ENCODE measurements at places on chromosomes 4 and X.

- no peak for DNase-seq
These were observed 626.3 kb upstream of the INTU start for GRCh38 chr4:127006446-127006877.

GRCh38 chr4:14054391-14054790 is 426.9 kb upstream of the BOD1L1 start:
- DNase-seq, result no peak

DNA sequence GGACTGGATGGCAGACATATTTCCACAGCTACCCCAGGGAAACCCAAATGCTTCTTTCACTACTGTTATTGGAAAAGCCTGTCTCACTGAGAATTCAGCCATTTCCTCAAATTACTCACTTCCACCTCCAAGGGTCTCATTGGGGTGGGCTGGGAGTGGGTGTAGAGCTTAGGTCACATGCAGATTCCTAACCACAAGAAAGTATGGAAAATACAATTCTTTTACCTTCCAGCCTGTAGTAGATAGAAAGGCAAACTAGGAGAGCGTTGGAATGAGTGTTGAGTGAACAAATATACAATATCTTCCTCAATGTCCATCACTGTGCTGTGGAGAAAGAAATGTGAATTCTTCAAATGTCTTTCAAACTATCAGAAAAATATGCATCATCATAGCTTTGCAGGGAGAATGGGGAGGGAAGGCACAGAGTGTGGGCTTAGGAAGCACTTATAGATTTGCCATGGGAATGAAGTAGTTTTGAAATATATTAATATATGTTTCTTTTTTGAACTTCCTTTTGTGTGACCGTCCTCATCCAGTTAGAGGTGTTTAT is 245.3 kb upstream of the JADE1 start:
- no peak for DNase-seq

DNA sequence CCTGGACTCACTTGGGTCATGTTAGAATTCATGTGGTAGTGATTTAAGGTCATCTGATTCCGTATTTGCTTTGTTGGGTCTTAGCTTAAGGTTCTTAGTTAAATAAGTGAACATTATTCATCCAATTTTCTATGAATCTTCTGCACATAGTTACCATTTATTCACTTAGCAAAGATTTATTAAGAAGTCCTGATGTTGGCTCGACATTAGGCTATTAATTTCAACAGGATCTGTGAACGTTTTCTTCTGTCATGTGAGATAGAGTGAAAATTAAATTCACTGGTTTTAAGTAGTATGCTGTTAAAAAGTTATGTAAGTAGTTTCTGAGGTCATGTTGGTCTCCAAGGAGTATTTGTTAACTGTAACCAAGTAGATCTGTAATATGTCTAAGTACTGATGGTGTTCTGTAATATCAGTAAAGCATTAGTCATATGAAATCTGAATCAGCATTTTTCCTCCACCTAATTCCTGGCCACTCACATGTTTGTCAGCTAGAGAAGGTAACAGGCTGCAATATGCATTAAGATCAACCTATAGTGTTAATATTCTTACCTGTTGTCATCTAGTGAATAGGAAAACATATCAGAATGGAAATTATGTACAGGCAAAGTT is 155.6 kb downstream of the PCDH7 start:
- peak; percentile 8 for DNase-seq

DNA sequence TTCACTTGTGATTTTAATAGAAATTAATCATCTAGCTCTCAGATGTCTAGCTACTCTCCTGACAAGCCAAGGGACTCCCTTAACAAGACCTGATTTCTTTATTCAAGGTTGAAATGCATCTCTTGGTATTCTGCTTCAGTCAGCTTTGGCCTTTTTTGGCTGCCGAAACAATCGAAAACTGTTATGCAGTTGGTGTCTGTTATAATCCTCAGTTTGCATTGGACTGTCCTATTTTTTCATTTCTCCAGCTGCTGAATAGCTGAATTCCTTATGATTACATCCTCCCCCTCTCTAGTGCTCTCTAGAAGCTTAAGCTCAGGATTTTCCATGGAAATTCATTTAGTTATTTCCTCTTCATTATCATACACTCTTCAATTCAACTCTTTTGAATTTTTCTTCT is 177.2 kb downstream of the TRIML1 start:
- no peak for DNase-seq

DNA sequence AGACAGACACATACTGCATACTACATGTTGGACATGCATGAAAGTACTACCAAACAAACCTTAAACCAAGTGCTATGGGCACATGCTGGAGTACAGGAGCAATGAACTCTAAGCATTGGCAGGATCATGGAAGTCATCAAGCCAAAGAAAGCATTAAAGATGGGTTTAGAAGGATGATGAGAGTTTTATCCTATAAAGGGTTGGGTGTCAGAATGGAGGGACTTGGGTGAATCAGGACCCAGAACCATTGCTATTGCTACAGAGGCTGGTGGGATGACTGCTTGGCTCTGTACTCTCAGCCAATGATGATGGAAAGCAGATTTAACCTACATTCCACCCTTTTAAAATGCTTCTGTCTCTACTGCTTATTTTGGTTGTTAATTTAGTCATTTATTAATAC is 233.9 kb upstream of the EDA2R start:
- DNase-seq, result no peak

DNA sequence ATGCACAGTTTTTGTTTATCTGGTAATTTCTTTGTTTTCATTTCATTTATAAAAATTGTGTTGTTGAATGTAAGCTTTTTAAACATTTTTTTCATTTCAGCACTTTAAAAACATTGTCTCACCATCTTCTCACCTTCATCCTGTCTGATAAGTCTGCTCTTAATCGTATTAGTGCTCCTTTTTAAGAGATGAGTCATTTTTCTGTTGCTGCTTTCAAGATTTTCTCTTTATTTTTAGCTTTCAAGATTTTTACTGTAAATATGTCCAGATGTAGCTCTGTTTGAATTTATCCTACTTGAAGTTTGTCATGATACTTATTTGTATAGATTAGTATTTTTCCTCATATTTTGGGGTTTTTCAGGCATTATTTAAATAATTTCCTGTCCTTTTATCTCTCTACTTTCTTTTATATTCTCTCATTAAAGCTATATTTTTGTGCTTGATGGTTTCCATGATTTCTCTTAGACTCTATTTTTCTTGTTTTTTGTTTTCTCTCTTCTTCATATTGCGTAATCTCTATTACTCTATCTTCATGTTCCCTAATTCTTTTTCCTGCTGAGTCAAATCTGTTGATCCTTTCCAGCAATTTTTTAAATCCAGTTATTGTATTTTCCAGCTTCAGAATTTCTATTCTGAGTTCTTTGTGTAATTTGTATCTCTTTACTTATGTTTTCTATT is 1400.4 kb upstream of the PCDH7 start:
- DNase-seq, result no peak

DNA sequence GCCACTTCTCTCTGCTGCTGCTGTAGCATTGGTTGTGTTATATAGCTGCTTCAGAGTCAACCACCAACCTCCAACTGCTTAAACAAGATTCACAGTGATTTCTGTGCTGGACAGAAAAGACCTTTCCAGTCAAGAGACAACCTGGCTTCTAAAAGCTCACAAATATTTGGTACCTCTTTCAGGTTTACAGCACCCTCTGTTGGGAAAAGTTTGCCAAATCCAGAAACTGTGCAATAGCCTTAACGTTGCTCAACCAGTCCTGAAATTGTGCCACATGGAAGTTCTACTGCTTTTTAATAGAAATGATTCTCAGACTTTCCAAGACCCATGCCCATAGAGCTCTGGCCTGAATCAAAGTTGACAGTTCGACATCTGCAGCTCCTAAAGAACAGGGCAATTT is 842.1 kb upstream of the HTR2C start:
- peak; percentile 19 for DNase-seq

DNA sequence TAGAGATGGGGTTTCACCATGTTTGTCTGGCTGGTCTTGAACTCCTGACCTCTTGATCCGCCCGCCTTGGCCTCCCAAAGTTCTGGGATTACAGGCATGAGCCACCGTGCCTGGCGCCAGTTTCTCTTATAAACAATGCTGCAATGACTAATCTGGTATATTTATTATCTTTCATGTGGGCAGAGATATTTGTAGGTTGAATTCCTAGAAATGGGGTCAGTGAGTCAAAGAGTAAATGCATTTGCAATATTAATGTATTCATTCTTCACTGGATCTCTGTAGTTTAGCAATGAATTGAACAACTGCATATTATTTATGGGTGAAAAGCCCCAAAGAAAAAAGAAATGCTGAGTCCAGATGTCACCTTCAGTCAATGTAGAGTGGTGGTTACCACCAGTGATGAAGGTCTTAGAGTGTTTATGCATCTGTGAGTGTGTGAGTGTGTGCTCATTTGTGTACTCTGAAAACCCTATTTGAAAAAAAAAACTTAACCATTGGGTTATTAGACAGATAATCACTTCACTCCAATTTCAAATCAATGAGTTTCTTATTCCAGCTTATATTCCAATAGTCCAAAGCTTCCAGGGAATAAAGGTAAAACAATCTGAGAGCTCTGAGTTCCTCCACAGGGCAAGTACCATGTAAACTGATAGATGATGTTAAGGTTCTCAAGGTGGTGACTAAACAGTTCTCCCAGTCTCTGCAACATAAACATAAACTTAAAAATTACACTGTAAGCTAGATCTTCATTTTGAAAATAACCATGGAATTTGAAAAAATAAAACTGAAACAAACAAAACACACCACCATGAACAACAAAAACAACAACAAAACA is 22.6 kb upstream of the CD38 start:
- DNase-seq, result peak; percentile 64

DNA sequence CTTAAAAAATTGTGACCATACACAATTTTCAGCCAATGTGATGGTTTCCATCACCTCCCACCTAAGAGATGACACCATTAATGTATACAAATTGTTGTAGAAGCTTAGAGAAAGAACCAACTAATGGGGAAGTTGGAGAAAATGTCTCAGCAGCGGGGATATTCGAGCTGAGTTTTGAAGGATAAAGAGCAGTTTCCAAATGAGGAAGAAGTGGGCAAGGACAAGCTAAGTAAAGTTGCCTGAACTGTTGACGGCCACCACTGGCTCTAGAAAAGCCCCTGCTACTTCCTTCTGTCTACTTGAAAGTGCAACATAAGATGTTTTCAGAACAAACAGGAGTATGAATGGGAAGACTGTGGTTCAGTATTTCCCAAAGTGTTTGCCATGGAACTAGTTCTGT is 92.0 kb downstream of the CHRNA9 start:
- no peak for DNase-seq

GRCh38 chr4:145679520-145679919 is 426 bp upstream of the C4orf51 start:
- DNase-seq, result peak; percentile 93

DNA sequence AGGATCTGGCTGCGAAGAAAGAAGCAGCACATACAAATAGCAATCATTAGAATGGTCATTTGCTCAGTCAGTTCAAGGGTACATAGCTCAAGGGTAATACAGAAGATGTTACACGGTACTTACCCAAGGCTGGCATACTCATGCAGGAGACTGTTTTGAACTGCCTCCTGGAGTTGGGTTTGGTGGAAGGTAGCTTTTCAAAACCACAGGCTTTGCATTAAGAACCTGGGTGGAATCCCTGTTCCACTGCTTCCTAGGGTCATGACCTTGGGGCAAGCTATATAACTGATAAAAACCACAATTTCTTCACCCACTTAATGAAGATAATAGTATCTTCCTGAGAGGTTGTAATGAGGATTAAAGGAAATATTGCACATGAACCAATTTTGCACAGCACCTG is 36.5 kb downstream of the TBC1D9 start:
- no peak for DNase-seq

DNA sequence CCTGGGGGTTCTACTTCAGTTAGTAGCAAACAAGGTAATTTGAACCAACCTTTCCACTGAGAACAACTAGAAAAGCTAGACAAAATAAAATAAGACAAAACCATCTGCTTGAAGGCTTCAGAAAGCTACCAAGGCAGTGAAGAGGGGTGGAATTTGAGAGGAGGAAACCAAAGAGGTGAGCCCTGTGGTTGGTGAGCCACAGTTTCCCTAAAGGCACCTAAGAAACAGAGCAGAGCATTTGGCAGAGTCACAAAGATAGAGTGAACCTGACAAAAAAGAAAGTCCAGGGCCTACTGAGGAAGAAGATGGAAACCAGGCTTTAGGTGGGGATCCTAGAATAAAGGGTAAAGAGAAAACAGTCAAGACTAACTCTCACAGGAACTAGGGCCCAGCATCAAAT is 44.3 kb downstream of the CHST7 start:
- no peak for DNase-seq

- no peak for DNase-seq
These were observed 1196.4 kb upstream of the TENM3 start for GRCh38 chr4:181046809-181047208.

DNA sequence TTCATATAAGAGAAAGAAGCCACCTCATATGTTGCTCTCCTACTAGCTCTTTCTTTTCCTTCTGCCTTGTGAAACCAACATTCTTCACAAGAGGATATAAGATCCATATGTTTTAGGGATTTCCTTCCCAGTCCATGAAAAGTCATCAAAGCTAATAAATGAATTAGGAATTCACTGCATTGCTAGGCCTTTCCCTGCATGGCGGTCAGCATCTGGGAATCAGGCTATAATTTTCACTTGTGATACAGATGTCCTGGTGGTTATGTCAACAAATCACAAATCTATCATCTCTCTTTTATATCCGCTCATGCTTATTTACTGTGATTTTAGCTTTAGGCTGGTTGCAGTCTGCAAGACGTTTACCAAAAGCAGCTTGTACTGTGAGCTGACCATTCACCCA is 510.0 kb downstream of the NLGN4X start:
- DNase-seq, result no peak

DNA sequence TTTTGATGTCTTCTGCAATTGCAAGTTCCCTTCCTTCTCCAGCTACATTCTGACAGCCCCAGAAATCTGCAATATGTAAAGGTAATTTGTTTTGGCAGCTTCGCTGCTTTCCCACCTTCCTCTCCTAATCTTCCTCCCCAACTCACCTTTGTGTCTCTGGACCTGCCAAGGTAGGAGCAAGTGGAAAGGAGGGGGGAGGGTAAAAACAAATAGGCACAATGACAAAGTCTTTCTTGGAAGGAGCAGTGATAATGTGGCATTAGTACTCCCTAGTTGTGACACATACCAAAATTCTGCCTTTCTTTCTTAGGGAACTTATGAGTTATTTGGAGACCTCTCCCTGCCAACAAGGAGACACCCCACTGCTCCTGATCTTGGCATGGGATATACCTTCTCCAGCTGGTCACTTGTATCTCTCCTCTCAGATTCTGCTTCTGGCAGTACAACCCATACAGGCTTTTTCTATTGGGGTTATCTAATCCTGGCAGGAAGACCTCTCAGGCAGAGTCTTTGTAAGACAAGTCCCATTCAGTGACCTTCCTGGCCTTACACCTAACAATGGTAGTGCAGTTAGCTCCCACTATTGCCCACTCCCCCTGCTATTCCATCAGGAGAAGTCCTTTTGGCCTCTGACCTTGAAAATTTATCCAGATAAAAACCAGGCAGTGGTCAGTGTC is 24.2 kb downstream of the F8 start:
- no peak for DNase-seq

DNA sequence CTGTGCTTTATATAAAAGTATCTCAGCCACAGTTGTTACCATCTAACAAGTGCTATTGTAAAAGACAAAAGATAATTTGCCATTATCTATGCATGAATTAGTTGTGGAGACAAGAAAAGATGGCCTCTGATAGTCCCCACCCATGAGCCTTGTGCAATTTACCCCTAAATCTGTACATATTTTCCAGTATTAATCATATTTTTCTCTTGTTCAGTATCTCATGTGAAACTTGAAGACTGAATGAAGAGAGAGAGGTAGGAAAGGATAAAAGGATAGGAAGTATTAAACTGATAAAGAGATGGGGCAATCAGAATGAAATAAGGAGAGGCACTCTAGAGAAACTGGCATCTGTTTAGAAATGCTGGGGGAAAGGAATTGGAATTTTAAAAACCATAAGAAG is 3.7 kb downstream of the MYOZ2 start:
- DNase-seq, result no peak
